Activated CD4-positive, alpha-beta T cell treated with anti-CD3 and anti-CD28 coated beads for 1 hour (primary cell): ENCODE measurements at places on chromosomes 13 and 19.

DNA sequence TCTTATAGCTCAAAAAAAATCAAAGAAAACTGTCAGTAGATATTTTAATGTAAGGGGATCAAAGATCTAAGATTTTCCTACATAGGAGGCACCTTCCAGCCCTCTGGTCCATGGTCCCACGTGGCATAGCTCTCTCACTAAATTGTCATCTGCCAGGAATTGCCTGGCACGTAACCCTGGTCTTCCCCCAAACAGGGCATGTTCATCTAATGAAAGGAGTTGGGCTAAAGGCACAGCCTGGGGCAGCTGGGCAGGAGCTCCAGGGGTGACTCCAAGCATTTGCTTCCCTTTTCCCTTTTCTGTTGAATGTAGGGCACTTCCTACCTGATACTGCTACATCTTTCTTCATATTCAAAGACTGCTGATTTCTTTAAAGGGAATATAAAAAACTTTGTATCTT, 148.7 kb downstream of the COL4A1 start:
- DNase-seq = no peak

DNA sequence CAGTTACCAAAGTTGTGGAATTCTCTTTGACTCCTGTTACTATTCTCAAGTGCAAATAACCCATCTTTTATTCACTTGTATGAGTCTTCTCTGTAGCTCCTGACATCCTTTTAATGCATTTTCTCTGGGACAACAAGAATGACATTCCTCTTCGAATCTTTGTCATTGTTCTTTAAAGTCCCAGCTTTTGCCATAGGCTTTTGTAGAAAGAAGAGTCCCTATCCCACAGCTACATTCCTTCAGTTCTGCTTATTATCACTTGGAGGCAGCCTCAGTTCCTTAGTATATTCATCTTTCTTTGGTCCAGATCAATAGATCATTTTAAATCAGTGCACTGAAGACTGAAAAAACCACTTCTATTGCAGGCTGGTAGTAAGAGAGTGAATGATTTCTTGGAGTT, 560.2 kb downstream of the DACH1 start:
- DNase-seq = no peak

DNA sequence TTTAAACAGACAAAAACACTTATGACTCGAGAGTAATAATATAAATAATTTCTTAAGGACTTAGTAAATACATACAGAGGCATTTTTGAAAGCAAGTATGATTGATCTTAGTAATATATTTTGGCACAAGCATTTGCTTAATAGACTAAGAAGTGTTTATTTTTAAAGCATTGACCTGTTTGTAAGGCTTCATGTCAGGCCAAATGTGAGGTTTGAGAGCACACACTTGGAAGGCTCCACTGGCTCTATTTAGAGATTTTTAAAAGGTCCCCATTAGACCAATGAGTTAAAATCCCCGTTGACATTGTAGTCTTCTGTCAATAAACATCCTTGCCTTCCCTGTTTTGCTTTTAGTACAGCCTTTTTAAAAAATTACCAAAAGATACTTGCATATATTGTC, 50.4 kb downstream of the ATP8A2 start:
- no peak for DNase-seq

GRCh38 chr13:46565808-46566750, 13.1 kb downstream of the LRCH1 start:
- DNase-seq = no peak

DNA sequence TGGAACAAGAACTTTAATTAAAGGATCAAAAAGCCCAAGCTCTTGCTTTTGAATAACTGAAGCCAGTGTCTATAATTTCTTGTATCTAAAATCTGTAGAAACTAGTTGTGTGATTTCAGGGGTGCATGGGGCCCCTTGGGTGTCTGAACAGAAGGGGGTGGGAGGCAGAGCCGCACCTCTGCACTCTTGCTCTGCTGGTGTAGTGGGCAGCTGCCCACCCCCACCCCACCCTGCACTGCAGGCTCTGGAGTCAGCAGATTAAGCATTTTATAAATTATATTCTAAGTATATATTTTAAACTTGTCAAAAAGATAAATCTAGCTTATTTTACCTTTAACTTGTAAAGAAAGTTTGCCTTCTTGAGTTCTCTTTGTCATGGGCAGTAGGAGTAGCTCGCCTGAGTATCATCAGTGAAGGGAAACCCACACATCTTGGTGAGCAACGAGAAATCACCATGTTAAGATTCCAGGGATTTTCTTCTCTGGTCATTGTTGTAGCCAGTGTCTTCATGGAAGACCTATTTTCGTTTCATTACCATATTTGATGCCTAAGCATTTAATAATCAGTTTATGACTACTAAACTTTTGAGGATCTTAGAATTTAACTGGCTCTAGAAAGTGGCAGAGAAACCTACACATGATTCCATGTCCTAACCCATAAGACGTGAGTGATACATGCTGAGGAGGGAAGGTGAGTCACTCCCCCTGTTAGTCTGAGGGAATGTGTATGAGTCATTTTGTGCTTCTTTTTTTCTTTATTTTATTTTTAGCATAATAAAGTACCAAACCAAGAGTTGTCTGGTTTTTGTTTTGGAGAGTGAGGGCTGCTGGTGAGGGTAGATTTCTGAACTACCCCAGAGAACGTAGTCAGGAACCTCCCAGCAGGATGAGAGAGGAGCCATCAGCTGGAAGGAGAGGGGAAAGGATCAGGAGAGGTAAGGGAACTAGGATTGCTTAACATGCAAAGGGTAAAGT, 7.7 kb downstream of the UBE2L5 start:
- no peak for DNase-seq

DNA sequence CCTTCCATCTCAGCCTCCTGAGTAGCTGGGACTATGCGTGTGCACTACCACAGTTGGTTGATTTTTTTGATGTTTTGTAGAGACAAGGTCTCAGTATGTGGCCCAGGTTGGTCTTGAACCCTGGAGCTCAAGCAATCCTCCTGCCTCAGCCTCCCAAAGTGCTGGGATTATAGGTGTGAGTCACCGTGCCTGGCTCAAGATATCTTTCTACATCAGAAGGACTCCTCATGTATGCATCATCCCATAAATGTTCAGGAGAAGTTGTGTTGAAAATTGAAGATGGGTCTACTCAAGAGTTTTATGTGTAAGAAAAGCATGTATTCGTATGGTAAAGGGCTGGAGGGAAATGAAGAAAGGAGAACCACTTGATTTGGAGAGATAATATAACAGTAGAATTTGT, 71.8 kb upstream of the STK24 start:
- no peak for DNase-seq

DNA sequence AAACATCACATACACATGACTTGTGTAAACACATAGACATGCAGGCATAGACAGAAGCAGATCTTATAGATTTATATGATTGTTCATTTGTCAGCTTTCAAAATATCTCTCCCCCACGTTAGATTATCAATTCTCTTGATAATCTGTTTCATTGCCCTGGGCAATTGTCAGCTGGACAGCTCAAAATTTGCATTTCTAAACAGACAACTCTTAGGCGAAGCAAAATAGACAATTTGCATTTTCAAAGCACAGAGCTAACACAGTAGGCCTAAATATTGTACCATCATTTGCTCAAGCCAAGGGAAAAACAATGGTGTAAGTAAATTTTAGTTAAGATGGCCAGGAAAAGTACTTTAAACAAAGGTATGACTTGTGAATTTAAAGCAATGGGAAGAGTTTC, 24.0 kb upstream of the KBTBD6 start:
- DNase-seq = no peak

GRCh38 chr13:50650592-50651504, 192.6 kb downstream of the DLEU7 start:
- DNase-seq = no peak

GRCh38 chr13:30004204-30004603, 153.8 kb upstream of the UBL3 start:
- DNase-seq = no peak

- DNase-seq = peak; percentile 63
These were observed 550 bp downstream of the CERS4 start for GRCh38 chr19:8209462-8210378.

DNA sequence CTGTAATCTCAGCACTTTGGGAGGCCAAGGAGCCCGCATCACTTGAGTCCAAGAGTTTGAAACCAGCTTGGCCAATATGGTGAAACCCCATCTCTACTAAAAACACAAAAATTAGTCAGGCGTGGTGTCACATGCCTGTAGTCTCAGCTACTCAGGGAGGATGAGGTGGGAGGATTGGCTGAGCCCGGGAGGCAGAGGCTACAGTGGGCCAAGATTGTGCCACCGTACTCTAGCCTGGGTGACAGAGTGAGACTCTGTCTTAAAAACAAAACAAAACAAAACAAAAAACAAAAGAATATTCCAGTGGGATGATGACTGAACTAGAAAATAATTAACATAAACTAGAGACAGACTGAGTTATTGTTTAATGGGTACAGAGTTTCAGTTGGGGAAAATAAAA, 81.7 kb upstream of the ABCC4 start:
- DNase-seq = no peak

GRCh38 chr19:7676854-7677253, at the start of gene MCEMP1:
MCEMP1 (plus strand) TSS chr19:7677090; CDS start chr19:7677121, 31 bp downstream.
- DNase-seq = no peak

GRCh38 chr13:112984501-112984900, 15.5 kb downstream of the MCF2L start:
- DNase-seq = no peak

DNA sequence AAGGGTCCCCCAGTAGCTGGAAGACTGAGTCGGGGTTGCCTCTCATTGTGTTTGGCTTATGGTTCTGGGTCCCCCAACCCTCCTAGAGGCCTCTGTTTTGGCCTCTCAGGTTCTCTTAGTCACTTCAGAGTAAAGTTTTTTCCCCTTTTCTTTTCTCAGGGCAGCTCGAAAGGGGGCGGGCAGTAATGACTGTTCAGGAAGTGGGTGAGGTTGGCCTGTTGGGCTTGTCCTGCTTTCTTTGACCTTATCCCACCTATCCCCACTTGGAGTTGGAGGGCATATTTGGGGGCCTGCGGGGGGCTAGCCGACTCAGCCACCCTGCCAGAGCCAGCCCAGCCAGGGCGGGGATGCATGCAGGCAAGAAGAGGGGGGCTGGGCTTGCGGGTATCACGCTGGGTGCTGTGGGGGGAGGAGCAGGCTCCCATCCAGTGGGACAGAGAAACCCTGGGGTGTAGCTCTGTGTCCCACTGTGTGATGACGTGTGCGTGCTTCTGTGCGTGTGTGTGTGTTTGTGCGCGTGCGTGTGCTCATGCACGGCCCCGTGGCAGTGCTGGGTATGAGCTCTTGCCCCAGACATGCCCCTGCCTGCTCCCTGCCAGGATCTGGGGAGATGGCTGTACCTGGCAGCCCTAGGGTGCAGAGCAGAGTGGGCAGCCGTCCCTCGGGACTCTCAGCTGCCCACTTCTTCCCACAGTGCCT, 1.4 kb downstream of the CIC start:
- peak; percentile 33 for DNase-seq

DNA sequence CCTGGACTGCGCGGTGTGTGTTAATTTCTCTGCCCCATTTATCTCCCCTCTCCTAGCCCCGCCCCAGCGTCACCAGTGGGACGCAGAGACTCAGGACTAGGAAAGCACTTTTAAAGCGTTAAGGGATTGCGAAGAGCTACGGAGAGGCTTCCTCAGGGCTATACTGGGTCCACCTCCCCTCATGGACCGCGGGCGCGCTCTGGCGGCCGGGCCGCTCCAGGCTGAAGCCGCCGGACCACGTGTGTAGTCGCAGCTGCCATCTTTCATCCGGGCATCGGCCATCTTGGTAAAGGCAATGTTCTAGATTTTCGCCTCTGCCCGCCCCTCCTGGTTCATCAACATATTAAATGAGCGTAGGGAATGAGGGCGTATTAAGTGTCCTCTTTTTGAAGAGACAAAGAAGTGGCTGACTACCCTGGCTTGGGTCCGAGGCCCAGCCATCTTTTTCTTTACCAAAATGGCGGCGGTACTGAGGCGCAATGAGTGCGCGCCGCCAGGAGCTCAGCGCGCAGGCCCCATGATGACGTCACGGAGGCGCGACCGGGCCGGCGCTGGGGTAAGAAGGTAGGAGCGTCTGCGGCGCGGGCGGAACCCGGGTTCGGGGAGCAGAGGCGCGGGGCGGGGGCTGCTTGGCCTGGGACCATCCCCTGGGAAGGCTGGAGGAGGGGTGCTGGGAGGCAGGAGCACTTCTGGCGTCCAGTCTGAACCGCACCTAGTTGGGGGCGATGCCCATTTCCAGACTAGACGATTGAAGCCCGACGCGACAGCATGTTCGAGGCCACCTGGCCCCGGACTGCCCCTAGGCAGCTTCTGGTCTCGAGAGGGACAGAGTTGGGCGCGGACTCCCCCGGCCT, at the start of gene CCDC124:
Gene CCDC124, plus strand, starts transcription at position 531 of the 854 bp plus-strand sequence. CDS start 3,406 bp downstream, outside the sequence.
- DNase-seq = peak; percentile 91

GRCh38 chr13:105572401-105572800, 963.1 kb downstream of the EFNB2 start:
- DNase-seq = no peak

DNA sequence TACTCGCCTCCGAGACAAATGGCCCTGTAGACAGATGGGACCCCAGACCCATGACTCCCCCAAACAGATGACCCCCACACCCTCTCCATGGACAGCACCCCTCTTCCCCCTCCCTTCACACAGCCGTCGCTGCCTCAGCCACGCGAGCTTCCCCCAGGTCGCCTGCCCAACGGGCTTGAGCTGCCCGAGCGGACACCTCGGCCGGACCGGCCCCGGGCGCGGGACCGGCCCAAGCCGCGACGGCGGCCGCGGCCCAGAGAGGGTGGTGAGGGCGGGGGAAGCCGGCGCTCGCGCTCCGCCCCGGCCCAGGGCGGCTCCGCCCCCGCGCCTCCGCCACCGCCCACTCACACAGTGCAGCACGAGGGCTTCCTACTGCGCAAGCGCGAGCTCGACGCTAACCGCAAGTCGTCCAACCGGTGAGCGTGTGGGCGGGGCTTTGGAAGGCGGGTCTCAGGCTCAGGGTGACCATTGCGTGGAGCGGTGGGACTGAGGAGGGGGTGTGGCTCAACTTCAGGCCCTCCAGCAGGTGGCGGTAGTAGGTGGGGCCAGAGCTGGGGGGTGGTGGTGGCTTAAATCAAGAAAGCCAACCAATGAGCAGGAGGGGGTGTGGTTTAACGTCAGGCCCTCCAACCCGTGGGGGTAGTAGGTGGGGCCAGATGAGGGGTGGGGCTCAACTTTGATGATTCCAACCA, 6.2 kb upstream of the SHKBP1 start:
- peak; percentile 91 for DNase-seq

DNA sequence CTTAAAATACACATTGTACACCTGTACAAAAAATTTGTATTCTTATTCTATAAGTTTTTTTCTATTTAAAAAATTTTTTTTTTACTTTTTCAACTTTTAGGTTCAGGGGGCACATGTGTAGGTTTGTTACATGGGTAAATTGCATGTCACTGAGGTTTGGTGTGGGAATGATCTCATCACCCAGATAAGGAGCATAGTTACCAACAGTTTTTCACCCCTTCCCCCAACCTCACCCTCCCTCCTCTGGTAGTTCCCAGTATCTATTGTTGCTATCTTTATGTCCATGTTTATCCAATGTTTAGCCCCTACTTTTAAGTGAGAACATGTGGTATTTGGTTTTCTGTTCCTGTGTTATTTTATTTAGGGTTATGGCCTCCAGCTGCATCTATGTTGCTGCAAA, 89.9 kb downstream of the CDK8 start:
- DNase-seq = no peak
